ENCODE measurements at places on chromosomes 7 and 10.

DNA sequence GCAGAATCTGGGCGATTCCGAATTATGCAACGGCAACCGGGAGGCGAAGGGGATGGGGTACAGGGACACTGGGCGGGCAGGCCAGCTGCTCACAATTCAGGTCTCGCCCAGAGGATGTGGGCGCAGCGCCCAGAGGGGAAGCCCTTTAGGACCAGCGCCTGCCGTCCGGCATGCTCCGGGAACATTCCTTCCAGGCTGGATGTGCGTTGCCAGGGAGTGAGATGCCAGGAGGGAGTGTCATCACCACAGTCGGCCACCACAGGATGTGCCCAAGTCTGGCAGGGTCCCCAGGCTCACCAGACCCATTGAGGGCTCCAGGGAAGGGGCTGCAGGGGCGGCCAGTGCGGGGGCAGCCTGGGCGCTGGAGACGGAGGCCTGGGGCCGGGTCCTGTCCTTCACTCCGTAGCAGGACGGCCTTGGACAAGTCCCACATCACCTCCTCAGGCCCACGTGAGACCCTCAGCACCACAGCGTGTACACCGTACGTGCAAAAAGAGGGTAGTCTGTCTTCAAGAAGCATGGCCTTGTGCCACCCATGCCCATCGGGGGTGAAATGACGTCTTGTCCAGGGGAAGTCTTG lies 63.9 kb downstream of the FOXL3 start:
- no peak for DNase-seq

DNA sequence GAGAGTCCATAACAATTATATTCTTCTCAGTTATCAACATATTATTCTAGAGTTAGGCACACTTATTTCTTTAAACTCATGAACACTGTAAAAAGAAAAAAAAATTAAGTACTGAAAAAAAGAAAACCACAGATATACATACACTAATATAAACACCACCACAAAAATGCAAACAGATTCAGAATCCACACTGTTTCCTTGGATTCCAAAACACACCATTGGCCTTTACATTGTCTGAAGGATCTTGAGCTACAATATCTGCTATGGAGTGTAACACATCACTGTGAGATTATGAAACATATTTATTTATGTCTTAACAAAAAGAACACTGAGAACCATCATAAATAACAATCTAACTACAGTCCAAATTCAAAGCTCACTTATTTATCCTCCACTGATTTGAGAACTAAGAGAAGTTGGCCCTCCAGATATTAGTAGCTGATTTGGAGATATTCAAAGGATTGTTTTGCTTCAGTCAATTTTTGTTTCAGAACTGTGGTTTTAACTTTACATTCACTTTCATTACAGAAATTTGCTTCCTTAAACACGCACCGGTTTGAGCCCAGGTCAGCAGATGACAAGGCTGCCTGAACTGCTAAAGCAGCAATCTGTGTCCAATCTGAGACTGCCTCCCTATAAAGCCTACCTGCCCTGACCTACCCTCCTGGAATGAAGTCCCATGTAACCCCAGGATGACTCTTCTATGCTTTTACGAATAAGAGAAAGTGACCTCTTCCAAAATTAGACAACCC lies 47.0 kb upstream of the CDK1 start:
- no peak for DNase-seq

DNA sequence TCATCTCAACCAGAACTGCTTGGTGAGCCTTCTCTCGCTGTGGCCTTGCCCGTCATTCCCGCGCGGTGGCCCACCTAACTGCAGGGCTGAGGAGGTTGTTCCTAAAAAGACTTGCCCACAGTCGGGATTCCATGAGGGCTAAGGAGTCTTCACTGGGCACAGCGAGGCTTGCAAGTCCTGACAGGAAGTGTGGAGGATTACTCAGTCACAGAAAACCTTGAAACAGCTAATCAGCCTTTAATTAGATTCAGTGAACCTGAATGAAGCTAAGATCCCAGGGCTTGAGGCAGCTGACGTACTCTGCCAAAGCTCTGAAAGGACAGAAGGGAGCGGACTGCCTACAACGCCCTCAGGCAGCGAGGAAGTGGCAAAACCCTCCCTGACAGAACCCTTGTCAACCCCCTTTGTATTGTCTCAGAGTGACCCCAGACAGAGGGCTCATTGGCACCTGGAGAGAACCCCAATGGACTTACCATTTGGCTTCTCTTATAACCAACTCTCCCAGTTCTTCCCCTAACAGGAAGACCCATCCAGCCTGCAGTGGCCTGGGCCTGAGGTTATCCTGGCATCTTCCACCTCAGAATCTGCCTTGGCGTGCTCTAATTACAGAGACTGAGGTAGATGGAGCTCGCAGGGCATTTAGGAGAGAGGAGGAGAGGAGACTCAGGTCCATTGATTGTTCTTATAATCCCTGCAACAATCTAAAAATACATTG lies 2.5 kb upstream of the LAMB4 start:
- no peak for DNase-seq

GRCh38 chr10:79065091-79065551 lies 3.6 kb upstream of the ZMIZ1 start:
- no peak for DNase-seq

GRCh38 chr10:15341502-15342128 lies 29.5 kb downstream of the FAM171A1 start:
- DNase-seq = no peak

DNA sequence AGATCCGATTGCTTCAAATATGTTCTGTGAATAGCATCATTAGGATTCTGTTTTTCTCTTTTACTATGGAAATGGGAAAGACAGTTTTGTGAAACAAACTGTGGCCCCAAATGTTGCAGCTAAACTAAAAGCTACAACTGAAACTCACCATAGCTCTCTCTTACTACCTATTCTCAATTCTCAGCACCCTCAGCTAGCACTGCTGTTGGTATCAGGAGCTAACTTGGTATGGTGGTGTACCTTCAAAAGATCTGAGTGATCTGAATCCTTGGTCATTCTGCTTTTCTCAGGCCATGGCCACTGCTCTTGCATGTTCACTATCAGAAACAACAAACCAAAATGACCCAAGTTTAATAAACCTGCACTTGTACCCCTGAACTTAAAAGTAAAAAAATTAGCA lies 1208.0 kb downstream of the SORCS1 start:
- DNase-seq = no peak

DNA sequence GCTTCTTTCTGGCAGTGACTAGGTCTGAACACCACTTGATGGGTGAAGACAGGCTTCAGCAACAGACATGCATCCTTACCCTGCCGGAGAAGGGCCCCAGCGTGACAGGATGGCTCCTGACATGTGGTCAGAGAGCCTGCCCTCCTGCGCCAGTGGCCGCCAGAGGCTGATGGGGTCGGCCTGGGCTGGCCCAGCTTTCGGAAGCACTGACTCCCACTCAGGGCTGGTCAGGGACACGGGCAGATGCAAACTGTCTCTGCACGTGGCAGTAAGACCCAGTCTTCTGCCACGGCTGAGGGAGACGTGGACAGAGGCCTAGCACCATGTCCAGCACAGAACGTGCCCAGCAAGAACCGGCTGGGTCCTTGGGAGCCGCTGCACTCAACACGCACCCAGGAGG lies 10.2 kb downstream of the TUBGCP2 start:
- DNase-seq = no peak

GRCh38 chr7:41858201-41858600 lies 155.3 kb upstream of the INHBA start:
- DNase-seq = no peak
